Prostate gland (tissue), 2 donors: ENCODE measurements at places on chromosomes 2 and 18.

GRCh38 chr2:238107525-238108422 lies 7.6 kb downstream of the ESPNL start:
- no peak for DNase-seq

DNA sequence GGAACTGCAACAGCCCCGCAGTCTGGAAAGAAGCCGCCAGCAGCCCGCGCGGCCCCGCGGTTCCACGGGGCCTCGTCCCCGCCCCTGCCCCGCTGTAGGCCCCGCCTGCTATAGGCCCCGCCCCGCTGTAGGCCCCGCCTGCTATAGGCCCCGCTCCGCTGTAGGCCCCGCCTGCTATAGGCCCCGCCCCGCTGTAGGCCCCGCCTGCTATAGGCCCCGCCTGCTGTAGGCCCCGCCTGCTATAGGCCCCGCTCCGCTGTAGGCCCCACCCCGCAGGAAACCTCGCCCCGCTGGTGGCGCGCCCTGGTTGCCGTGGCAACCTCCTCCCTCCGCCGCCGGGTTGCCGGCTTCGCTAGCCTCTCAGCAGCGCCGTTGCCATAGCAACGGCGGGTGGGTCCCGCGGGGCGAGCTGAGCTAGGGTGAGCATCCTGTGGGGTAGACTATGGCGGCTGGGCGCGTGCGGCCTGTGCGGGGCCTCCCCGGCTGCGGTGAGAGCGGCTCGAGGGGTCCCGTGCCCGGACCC lies 12.2 kb upstream of the KIF1A start:
- peak; percentile 85 for DNase-seq

DNA sequence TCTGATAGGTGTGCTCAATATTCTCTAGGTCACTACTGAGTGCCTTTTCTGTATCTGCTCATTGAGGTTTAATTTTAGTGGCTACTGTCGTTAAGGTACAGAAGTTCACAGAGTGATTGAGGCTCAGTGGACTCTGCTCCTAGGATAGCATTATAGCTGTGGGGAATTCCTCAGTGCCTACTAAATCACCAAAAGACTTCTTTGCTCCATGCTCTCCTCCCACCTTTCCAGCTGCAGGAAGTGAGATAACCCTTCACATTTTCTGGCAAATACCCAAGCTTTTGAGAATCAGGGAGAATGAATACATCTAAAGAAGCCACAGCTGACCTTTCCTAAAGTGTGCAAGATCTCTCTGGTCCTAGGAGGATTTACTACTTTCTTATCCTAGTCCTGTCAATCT lies 95.2 kb upstream of the FSIP2 start:
- no peak for DNase-seq

- DNase-seq: no peak
These were observed 131.5 kb downstream of the MAIP1 start for GRCh38 chr2:200086911-200087310.

DNA sequence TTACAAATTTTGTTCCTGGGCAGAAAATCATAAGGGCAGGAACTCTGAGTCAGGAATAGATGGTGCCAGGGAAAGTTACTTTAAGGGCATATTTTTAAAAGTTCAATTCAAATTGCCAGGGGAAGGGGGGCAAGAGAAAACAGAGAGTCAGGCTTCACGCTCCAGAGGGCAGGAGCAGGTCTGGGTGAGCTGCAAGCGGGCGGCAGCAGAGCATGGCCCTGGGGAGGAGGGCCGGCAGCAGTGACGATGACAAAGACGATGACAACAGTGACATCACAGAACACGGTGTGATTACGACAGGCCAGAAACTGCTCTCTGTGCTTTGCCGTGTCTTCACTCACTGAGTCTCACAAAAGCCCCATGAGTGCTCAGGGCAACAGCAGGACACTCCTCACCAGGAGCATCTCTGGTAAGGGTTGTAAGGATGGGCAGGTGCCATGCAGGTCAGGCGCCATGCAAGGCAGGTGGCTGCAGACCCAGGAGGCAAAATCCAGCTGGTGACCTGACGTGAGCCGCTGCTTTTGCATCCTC lies 23.3 kb downstream of the CHST10 start:
- DNase-seq: no peak
